Uterus (tissue), 4 donors: ENCODE measurements at places on chromosomes 16 and 17. TPM values are rescaled to one million over a fixed set of nuclear protein-coding genes. Genes with fewer than 3 reads are reported as not detected.
A peak's percentile ranks its signal among the peaks of the same experiment; 100 is the strongest.

GRCh38 chr16:80743273-80743672 is 61.1 kb downstream of the CDYL2 start:
- H3K27ac ChIP-seq: no peak overlapping the region
- H3K27me3 ChIP-seq: no peaks in the 10 kb centered on the region

GRCh38 chr16:70523743-70524398 is at the start of gene SF3B3:
TSS of gene SF3B3 (plus strand) at chr16:70523816. CDS start at chr16:70526657, 2,841 bp downstream.
- H3K27ac ChIP-seq: peak within 1 kb of the TSS; percentile 89
- no peaks in the 10 kb centered on the region for H3K36me3 ChIP-seq
- no peaks in the 10 kb centered on the region for H3K27me3 ChIP-seq
- peaks cover 16% of the 10 kb centered on the region for H3K4me1 ChIP-seq
- H3K4me3 ChIP-seq: peak within 1 kb of the TSS; percentile 95

DNA sequence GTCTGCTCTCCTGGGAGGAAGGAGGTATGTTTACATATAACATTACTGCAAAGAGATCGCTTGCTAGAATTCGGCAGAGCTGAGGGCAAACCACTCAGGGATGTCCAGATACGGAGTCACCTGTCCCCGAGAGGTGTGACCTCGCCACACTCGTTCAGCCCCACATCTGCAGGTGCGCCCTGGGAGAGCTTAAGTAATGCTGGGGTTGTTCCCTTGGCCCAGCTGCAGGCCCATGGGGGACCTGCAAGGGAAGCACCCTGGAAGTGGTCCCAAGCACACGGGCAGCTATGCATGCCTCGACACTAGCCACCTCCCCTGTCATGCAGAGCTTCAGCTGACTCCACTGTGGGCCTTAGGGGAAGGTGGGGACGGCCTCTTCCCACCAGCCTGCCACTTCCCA is 22.2 kb downstream of the USP22 start:
- no peaks in the 10 kb centered on the region for H3K36me3 ChIP-seq
- H3K4me3 ChIP-seq: no peak overlapping the region
- no peak overlapping the region for H3K27ac ChIP-seq
- no peak for DNase-seq
- no peaks in the 10 kb centered on the region for H3K4me1 ChIP-seq

NOG gene
- total RNA-seq: not detected

GRCh38 chr17:68378268-68379176 is 78.8 kb downstream of the WIPI1 start:
- peaks cover 6% of the 10 kb centered on the region for H3K4me1 ChIP-seq
- peak overlapping the region; percentile 97 for H3K27ac ChIP-seq
- H3K36me3 ChIP-seq: no peaks in the 10 kb centered on the region
- H3K27me3 ChIP-seq: no peaks in the 10 kb centered on the region

DNA sequence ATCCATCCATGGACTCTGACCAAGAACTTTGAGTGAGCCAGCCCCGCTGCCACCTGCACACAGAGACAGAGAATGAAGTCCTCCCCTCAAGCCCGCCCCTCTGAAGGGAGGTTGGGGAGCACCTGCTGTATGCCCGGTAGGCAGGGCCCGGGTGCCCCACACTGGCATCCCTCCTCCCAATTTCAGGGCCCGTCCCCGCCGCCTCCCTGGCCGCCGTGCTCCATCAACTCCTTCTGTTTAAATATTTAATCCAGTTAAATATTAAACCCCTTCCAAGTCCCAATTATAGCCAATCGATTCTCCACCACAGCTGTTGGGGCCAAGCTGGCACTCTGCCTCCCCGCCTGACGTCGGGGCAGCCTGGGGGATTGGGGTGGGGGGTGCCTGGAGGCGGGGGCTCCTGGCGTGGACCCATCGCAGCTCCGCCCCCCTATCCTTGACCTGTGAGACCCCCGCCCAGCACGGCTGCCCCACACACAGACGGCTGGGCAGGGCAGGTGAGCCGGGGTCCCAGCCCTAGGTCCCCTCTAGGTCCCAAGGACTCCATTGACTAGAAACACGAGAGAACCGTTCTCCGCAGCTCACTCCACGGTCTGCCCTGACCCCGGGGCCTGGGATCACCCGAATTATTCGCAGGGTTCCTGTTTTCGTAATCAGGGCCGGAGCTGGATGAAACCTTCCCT is 18.0 kb upstream of the CACNA1H start:
- H3K27ac ChIP-seq: no peak overlapping the region
- no peak overlapping the region for H3K4me3 ChIP-seq
- no peaks in the 10 kb centered on the region for H3K27me3 ChIP-seq
- no peaks in the 10 kb centered on the region for H3K36me3 ChIP-seq
- H3K4me1 ChIP-seq: no peaks in the 10 kb centered on the region

DNA sequence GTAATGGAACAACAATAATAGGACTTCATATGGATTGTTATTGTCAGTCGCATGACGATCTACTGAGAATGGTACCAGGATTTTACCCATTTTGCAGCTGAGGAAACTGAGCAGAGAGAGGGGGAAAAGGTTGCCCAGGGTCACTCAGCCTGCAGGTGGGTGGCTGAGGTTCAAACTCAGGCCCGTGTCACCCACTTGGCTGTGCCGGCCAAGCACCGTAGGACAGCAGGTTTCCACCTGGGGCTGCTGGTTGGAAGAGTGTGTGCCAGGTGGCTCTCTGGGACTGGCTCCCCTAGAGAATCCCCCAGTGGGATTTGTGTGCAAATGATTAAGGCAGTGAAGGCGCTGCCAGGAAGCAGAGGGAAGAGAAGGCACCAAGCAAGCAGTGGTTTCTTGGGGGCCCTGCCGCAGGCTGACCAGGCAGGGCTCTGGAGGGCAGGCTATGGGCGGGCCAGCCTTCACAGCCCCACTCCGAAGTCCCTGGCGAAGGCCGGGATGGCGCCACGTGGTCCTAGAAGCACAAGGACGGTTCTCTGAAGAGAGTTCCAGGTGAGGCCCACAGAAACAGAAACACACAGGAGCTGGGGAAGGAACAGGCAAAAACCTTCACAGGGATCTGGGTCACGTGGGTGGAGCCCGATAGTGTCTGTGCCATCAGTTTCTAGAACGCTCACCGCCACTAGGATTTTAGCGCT is 163.5 kb downstream of the IRF8 start:
- no peak overlapping the region for H3K4me3 ChIP-seq
- DNase-seq: no peak
- no peak overlapping the region for H3K27ac ChIP-seq
- H3K4me1 ChIP-seq: no peaks in the 10 kb centered on the region
- H3K27me3 ChIP-seq: no peaks in the 10 kb centered on the region
- H3K36me3 ChIP-seq: no peaks in the 10 kb centered on the region

GRCh38 chr17:58757162-58757613 is 1.5 kb downstream of the PPM1E start:
- H3K27me3 ChIP-seq: no peaks in the 10 kb centered on the region
- H3K4me1 ChIP-seq: no peaks in the 10 kb centered on the region
- H3K4me3 ChIP-seq: no peak overlapping the region
- DNase-seq: no peak
- H3K27ac ChIP-seq: no peak overlapping the region

C1QTNF1 gene
- 66.6 TPM for total RNA-seq

GRCh38 chr16:8375232-8375587 is 215.1 kb downstream of the TMEM114 start:
- no peaks in the 10 kb centered on the region for H3K36me3 ChIP-seq
- H3K27ac ChIP-seq: no peak overlapping the region
- H3K4me1 ChIP-seq: no peaks in the 10 kb centered on the region
- H3K27me3 ChIP-seq: no peaks in the 10 kb centered on the region
- no peak overlapping the region for H3K4me3 ChIP-seq
- DNase-seq: no peak

DNA sequence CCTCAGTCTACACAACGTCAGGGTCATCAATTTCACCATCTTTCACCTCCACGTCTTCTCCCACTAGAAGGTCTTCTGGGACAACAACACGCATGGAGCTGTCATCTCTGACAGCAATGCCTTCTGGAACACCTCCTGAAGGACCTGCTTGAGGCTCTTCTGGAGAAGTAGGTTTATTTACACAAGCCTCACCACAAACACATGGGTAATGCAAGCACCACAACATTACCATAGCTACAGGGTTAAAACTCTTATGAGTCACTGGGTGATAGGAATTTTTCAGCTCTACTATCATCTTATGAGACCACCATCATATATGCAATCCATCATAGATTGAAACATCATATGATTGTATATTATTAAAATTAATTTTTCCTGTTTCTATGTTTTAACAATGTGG is 215.4 kb downstream of the CHD9NB start:
- no peaks in the 10 kb centered on the region for H3K27me3 ChIP-seq
- no peak for DNase-seq

SCN4A gene
- 0.24 TPM for total RNA-seq

GRCh38 chr16:64450177-64450576 is 671.7 kb downstream of the CDH11 start:
- H3K4me3 ChIP-seq: no peak overlapping the region
- H3K36me3 ChIP-seq: no peaks in the 10 kb centered on the region
- H3K4me1 ChIP-seq: no peaks in the 10 kb centered on the region
- H3K27me3 ChIP-seq: no peaks in the 10 kb centered on the region

DNA sequence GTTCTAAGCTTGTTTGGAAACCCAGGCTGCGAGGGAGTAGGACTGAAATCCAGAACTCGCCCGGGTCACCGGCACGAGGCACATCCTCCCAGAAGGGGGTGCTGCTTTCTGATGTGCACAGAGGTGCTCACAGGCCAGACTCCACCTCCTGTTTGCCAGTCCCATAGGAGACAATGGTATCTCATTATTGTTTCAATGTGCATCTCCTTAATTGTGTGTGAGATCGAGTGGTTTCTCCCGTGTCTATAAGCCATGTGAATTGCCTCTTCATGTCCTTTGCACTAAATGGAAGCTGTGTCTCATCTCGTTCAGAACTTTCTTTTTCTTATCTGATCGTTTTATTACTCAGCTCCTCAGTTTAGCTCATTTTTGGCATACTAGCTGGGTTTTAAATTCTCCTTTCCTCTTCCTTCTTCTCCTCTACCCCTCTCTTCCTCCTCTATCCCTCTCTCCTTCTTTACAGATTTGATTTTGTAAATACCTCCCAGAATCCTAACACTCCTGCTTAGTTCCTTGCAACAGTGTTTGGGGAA is 32.1 kb upstream of the PRKCB start:
- no peak overlapping the region for H3K27ac ChIP-seq
- DNase-seq: peak; percentile 22
- H3K4me3 ChIP-seq: no peak overlapping the region
- no peaks in the 10 kb centered on the region for H3K36me3 ChIP-seq

- no peak overlapping the region for H3K4me3 ChIP-seq
- no peaks in the 10 kb centered on the region for H3K27me3 ChIP-seq
- no peak overlapping the region for H3K27ac ChIP-seq
- H3K36me3 ChIP-seq: no peaks in the 10 kb centered on the region
- H3K4me1 ChIP-seq: no peaks in the 10 kb centered on the region
Observed at GRCh38 chr16:70635336-70636016, 10.9 kb upstream of the IL34 start.
